ENCODE measurements at places on chromosomes 2 and 18.

DNA sequence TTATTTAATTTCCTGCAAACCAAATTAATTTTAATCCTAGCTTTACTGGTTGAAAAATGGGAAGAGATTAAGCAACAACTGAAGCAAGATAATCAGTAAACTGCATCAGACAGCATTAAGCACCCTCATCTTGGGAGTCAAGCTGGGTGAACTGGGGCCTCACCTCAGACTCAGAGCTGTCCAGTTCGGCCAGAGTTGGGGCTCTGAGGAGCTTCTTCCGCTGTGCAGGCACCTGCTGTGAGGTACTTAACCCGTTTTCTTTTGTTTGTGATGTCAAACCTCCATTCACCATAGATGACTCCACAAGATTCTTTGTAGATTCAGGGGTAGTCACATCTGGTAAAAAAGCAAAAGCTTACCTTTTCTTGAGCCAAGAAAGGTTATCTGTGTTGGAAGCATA lies 71.8 kb downstream of the PRELID3A start:
- DNase-seq = no peak

DNA sequence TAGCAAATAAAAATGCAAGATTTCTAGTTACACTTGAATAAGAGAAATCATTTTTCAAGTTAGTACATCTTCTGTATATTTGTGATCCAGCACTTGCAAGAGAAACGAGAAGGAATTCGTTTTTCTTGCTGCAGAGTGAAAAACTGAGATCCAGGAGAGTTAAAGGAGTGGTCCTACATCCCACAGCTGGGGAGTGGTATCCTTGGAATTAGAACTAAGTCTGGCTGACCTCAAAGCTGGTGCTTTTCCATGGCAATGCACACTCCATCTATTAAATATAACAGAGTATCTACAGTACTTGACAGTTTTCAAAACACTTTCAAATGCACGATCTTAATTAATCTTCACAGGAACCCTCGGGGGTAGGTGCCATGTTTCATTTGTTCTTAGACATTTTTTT lies 46.8 kb downstream of the TRIB2 start:
- no peak for DNase-seq

DNA sequence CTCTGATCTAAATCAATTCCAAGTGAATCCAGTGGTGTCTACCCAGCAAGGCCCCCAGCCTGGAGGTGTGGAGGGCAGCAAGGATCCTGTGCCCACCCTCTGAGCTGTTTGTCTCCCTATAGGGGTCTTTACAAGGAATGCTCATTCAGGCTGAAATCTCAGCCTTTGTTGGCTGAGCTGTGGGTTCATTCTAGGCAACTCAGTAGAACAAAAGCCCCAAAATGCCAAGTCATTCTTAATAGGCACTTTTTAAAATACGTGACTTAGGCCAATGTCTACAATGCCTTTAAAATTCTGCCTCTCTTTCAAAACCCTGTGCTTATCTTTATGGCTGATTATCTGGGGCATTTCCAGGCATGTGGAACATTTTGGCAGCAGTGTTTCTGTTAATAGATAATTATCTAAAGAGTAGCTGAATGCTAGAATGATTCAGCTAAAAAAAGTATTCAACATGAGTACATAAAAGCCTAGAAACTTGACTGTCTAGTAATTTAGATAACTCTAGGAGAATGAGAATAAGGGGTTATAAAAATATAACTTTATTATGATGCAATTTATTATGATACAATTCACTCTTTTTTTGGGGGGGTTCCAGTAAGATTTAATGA lies 7.4 kb downstream of the UGT1A6 start:
- DNase-seq = peak; percentile 90

- DNase-seq = no peak
Observed at GRCh38 chr2:50714089-50714488, 317.8 kb downstream of the NRXN1 start.

- DNase-seq = no peak
Observed at GRCh38 chr18:36849288-36850006, 20.5 kb downstream of the KIAA1328 start.

DNA sequence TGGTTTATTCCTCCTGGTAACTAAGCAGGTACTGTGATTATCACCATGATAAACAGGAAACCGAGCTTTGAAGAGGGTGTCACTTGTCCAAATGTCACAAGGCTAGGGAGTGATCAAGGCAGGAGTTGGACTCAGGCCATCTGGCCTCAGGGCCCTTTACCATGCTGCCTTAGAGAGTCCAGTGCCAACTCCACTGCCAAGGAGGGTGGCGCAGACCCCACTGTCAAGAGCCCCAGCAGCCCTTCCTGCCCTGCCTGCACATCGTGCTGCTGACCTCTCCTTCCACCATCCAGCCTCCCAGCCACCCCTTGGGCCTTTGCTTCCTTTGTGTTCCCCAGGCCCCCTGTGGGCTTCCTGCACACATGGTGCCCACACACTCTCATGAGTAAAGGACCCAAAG lies 48.3 kb downstream of the TNS1 start:
- no peak for DNase-seq

- no peak for DNase-seq
Observed at GRCh38 chr2:45259547-45260160, 250.4 kb upstream of the SIX2 start.

DNA sequence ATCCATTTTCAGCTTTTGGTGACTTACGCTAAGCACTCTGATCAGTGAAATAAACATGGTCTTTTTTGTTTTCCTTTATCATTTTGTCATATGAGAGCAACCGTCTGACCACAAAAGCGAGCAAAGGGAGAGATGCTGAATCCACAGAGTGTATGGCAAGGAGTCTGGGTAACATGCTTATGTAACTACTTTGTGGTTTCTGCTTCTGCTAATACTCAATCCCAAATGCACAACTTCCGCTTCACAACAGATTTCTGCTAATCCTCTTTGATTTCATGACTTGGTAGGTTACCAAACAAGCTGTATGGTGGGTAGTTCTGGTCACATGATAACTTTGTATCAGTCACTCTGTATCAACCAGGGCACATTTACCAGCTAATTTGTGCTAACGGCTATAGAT lies 908.4 kb upstream of the CRIM1 start:
- no peak for DNase-seq

DNA sequence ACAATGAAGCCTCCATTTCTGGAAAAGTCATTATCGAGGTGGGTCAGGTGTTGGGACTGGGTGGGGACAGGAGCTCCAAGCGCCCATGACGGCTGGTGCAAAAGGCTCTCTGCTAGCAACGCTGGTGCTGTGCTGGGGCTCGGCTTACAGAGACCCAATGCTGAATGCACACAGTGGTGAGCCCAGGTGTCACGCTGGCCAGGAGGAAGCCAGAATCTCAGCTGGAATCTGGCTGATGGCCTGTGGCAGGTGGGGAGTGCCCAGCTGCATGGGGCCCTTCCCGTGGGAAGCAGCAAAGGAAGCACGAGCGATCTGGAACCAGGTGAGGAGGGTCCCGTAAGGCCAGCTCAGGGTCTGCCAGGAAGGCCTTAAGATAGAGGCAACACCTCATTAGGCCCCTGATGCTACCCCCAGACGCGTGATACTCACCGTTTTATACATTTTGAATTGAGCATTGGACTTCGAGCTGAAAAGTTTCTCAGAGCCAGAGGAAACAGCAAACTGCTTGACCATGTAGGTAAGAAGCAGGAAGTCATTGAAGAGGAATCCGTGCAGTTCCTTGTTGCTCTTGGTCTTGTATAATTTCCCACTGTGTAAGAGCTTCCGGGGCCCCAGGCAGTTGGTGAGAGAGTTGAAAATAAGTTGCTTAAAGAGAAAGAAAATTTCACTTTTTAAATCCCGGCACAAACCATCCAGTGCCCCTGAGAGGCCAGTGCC lies 34.7 kb downstream of the FAM228A start:
- DNase-seq = no peak

DNA sequence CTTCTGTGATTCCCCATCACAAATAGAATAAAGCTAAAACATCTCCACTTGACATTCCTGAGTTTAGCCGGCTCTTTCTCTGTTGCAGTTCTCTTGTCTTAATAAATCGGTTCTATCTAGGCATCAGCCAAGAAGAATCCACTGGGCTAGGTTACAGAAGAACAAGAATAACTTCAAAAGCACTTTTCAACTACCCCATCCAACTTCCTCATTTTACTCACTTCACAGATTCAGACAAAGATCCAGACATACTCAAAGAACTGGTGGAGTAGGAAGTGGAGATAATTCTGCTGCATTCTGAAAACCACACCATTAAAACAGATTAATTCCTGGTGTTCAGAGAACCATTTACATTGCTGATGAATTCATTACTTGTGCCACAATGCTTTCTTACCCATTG lies 9.6 kb upstream of the ALPK2 start:
- peak; percentile 8 for DNase-seq

DNA sequence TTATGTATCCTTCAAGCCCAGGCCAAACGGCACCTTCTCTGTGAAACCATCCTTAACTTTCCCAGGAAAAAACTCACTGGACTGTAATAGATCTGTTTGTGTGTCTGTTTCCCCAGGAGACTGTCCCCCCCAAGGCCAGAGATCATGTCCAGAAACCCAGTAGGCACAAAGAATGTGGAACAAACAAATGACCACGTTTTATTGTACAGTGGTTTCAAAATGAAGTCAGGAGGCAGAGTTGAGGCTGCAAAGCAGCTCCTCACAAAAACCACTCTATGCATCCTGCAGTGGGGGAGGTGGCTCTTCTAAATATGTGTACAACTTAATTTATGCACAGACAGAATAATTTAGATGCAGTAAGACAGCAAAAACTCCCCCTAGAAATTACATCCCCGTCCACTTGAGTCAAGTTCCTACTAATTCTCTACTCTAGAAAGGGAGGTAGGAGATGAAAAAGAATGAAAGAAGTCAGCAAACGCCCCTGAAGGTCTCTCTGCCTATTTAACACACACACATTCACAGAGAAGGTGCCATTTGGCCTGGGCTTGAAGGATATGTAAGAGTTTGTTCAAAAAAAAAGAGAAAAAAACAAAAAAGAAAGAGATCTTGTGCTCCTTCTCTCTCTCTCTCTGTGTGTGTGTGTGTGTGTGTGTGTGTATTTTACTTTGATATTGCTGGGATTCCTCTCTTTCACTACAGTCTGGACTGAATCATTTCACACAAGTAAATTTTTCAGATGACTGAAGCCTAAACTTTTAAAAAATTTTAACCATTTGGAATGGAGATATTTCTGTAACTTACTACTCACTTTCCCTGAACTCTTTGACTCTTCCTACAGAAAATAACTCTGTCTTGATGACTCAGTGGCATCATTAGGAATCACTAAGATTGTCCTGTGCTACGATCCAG lies 19.5 kb downstream of the BCL2 start:
- peak; percentile 28 for DNase-seq

DNA sequence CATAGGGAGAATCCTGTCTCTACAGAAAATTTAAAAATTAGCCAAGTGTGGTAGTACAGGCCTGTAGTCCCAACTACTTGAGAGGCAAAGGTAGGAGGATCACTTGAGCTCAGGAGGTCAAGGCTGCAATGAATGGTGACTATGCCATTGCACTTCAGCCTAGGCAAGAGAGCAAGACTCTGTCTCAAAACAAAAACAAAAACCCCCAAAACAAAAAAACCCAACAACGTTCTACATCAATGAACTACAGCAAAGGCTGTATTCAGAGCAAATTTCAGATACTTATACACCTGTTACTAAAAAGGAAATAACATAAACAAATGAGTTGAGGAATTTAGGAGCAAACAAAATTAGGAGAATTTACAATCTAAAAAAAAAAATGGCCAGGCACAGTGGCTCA lies 22.6 kb downstream of the YES1 start:
- DNase-seq = no peak

GRCh38 chr2:73089270-73090030 lies 17.9 kb upstream of the SFXN5 start:
- DNase-seq = peak; percentile 99

GRCh38 chr18:75658330-75658729 lies 230.8 kb upstream of the SMIM21 start:
- no peak for DNase-seq

GRCh38 chr2:240900141-240900860 lies 4.3 kb upstream of the MAB21L4 start:
- DNase-seq = no peak

DNA sequence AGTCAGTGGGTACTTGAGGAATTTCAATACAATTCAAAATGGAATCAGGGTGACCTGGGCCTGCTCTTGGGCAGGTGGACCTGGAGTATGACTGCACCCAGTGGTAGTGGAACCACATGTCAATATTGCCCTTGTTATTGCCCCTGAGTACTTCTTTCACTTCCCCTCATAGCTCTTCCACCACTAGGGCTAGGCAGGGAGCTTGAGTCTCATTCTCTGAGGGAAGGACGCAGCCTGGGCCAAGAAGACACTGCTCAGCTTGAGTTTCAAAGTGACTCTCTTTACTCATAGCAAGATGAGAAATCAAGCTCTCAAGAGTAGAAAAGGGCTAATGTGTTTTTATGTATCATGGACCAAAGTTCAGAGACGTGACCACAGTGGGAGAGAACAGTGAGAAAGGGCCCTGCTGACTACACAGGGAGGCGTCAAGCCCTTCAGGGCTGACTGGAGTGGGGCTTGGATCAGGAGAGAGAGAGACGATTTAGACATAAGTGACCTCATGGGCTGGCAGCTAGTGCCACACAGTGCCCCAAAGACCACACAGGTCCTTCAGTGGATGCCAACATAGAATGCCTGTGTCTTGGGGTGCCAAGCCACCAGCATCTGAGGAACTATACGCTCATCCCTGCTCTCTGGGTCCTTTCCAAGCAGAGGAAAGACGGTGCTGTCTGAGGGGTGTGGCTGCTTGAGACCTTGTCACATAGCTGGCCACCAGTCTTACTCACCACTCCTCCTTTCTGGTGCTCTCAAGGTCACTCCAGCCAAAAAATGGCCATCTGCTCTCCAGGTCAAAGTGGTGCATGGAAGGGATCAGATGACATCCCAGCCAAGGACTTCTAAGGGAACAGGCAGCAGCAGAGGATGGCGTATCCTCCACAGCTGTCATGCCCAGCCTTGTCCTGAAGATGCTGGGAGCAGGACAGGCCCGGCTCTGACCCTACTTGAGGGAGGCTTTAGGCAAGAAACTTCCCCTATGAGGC lies 13.0 kb downstream of the PTMA start:
- DNase-seq = no peak

DNA sequence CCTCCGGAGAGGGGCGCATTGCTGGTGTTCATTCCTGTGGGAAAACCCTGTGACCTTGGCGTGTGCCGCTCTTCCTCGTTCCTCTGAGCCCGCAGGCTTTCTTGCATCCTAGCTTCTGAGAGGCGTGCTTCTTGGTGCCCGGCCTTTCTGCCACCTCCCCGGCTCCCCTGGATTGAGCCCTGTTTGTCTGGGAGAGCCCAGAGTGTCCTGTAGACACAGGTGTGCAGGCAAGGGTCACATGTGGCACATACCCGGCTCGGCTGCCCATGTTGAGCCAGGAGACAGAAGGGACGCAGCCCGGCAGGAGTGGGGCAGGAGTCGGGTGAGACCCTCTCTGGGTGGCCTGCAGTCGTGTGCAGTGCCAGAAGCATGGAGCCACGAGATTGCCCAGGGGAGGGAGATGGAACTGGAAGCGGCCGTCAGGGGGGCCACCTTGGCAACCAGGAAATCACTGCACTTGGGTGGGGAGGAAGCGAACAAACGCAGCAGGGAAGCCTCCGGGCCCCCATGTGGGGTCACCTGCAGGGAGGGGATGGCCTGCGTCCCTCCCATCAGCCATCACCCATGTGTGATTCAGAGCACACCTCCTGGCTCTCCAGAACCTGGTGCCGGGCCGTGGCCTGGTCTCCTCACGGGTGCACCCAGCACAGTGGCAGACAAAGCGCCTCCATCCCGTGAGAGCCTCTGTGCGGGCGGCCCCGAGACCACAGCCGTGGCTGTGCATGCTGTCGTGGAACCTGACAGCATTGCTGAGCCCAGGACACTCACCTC lies 92.9 kb downstream of the SH3BP4 start:
- DNase-seq = no peak

GRCh38 chr2:185687967-185688366 lies 50.6 kb upstream of the FSIP2 start:
- DNase-seq = no peak
